ENCODE measurements at places on chromosomes 5 and 9.

GRCh38 chr5:89733772-89734171 lies 675.8 kb downstream of the CETN3 start:
- no peak for DNase-seq

- DNase-seq: no peak
These were observed 60.7 kb downstream of the PRUNE2 start for GRCh38 chr9:76845254-76845653.

DNA sequence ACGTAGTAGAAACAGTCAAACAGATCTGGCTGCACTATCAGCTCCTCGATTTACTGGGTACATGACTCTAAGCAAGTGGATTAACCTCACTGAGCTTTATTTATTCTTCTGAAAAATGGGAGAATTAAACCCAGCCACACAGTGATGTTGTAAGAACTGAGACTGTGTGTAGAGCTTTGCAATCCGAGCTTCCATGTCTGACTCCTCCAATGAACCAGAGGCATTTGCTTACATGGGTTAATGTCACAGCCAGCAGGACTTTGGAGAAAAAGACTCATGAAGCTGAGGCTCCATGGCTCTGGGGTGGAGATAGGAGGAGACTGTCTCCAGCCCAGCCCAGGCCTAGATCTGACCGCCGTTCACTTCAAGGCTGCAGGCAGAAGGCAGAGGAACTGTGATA lies 201.3 kb downstream of the CDK5RAP2 start:
- DNase-seq: no peak

GRCh38 chr5:151696470-151697061 lies 9.9 kb upstream of the SPARC start:
- DNase-seq: no peak

DNA sequence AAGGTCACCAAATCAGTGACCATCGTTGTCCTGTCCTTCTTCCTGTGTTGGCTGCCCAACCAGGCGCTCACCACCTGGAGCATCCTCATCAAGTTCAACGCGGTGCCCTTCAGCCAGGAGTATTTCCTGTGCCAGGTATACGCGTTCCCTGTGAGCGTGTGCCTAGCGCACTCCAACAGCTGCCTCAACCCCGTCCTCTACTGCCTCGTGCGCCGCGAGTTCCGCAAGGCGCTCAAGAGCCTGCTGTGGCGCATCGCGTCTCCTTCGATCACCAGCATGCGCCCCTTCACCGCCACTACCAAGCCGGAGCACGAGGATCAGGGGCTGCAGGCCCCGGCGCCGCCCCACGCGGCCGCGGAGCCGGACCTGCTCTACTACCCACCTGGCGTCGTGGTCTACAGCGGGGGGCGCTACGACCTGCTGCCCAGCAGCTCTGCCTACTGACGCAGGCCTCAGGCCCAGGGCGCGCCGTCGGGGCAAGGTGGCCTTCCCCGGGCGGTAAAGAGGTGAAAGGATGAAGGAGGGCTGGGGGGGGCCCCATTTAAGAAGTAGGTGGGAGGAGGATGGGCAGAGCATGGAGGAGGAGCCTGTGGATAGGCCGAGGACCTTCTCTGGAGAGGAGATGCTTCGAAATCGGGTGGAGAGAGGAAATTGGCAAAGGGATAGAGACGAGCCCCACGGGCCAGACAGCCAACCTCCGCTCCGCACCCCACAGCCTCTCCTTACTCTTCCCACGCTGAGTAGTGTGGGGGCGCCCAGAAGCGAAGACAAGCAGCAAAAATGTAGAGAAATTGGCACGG lies 1.7 kb downstream of the RXFP3 start:
- DNase-seq: no peak

DNA sequence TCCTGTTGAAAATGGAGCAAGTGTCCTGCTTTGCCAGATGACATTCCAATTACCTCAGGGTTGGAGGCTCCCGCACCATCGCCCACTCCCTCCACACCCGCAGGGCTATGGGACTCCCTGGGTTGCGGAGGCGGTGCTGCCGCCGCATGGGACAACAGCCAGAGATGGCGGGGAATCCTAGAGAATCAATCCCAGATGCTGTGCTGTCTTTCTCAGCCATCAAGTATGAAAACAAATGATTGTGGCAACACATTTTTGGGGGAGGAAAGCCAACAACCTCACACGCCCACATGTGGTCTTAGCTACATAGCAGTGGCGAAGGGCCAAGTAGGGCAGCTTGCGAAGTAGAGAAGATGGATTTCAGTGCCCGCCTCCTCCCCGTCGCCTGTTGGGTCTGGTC lies 46.7 kb downstream of the IL31RA start:
- DNase-seq: no peak

- no peak for DNase-seq
These were observed 2.9 kb upstream of the ERAP2 start for GRCh38 chr5:96873449-96873848.

DNA sequence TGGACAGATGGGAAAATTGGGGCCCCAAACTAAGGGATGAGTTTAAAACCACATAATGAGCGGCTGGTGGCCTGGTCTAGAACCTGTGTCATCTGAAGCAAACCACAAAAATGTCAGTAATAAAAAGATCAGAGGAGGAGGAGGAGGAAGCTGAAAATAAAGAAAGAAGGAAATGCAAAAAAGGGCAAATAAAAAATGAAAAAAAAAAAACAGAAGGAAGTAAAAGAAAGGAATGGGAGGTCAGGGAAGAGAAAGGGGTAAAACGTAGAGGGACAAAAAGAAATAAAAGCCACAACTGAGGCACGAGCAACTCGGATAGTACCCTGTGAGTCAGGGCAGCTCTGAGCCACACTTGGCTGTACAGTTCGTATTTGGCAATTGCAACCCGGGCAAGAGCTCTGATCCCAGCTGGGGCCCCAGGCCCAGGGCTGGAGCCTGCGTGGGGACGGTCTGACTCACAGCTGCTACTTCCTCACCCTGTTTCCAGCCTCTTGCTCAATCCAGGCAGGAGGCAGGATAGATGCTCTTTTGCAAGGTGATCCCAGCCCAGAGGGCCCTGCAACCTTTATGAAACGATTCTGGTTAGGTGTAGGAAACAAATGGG lies 137.9 kb upstream of the TRIM32 start:
- no peak for DNase-seq

DNA sequence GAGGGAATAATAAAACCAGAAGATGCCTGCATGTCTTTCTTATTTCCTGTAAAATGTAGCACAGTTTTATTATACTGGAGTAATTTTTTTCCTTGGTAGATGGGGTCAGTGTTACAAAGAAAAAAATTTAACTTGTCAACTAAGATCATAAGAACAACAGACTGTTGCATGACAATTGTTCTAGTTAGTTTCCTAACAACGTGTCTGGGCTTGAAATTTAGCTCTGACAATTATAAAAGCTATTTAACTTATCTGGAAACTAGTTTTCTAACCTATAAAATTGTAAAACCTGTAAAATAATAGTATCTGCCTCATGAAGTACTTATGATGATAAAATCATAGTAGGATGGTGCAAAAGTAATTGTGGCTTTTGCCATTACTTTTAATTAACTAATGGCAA lies 4.9 kb downstream of the SHOC1 start:
- DNase-seq: no peak
